ENCODE measurements at places on chromosomes 2 and 18. TPM values are rescaled to one million over a fixed set of nuclear protein-coding genes. Genes with fewer than 3 reads are reported as not detected.
A peak's percentile ranks its signal among the peaks of the same experiment; 100 is the strongest.

ESPNL gene
- 0.13 TPM for total RNA-seq

GRCh38 chr2:74001781-74002504 lies 17.2 kb downstream of the TET3 start:
- no peak for DNase-seq

- DNase-seq: no peak
Observed at GRCh38 chr2:20677301-20678085, 10.5 kb downstream of the GDF7 start.

DNA sequence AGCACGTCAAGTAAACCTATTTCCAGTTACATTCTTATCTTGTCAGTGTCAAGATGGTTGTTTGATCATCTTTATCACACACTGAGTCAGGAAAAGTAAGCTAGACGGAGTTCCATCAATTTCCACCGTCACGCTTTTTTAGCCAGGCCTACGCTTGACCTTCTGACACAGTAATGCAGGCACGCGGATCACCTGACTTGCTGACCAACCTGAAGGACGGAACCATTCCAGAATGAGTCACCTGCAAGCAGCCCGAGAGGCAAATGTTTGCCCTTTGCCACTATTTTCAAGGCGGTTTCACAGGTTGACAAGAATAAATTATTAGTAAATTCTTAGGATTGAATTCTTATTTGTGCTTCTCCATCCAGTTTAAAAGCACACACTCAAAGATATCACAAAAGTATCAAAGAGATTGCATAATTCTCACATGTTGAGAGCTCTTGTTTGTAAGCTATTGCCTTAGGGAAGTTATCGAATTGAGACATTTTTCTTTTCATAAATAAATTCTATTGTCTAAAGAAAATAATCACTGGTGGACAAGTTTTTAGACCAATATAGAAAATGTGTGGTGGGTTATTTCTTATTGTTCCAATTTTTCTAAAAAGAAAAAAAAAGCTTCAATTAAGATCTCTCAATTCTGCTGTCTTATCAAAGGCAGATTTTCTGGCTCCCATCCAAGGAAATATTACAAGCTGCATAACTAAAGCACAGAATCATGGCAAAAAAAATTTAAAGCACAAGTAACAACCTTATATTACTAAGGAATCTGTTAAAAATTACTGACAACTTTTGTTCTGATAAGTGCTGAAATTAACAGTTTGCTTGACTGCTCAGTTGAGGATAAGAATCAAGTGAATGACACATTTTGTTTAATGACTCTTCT lies 31.9 kb downstream of the UXS1 start:
- DNase-seq: no peak

CD8B gene
- total RNA-seq: 439 TPM

DNA sequence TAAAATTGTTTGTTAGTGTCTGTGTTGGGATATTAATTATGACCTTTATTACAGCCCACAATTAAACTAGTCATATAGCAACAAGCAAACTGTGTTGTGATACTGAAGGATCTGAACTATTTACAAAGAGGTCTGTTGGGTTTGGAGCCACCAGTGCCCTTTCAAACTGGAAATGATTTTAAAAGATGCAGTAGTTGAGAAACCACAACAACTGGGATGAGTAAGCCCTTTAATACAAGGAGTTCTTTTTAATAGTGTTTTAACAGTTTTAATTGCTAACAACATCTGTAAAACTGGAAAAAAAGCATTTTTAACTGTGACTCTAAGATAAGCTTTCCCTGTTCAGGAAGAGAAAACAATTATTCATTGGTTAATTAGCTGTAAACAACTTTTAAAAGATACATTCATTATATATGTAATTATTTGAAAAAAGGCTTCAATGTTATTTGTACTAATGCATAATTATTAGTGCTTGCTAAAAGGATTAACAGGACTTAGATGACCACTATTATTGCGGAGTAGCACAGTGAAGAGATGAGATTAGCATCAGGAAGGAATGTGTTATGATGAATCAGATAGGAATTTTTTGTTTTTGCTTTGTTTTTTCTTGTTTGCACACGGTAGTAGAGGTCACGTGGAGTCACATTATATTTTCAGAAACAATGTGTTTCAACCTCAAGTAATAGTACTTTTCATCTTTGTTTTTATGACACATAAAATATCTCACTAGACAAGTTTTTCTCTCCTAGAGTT lies 392.7 kb upstream of the FANCL start:
- DNase-seq: no peak

DNA sequence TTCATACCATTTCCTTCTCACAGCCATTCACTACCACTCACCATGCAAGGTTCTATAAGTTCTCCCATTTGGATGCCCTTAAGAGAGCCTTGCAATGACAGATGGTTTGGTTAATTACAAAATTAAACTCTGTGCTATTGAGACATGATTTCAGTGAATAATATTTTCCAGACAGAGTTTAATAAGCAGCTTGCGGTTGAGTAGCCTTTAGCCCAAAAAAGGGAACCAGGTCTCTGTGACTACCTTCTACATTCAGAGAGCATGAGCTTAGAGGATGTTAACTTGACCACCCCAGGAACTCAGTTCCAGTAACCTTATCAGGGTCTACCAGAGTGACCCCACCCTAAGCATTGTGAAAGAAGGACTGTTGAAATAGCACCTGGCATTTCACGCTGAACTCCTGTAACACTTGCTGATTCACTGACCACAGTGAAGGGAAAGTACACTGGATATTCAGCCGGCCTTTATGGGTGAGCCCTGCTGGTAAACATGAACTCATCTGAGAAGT lies 1173.1 kb upstream of the ZEB2 start:
- DNase-seq: no peak

GRCh38 chr2:156481312-156481711 lies 45.1 kb downstream of the GPD2 start:
- no peak for DNase-seq

DNA sequence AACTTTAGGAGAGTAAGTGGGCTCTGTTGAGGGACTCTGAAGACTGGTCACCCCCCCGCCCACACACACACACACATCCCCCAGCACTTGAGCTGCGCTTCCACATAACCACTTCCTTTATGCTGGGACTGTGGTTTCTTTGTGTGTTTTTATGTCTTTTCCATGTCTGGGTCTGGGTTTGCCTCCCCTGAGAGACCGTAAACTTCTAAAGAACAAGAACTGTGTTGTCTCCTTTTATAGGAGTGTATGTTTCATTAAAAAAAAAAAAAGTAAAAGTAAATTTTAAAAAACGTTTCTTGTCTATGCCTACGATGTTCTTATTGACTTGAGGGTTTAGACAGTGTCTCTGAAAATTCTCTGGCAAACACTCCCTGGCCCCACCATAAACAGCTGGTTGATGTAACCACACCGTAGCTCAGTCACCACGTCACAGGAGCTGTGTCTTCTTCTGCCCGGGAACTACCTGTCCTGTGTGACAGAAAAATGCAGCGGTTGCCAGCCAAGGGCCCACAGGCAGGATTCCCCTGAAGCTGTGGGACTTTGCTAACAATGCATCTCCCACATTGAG lies 68.0 kb downstream of the KLHL29 start:
- peak; percentile 57 for DNase-seq

GRCh38 chr2:102021779-102022178 lies 30.0 kb downstream of the IL1R2 start:
- DNase-seq: no peak
